ENCODE measurements at places on chromosomes 1 and 21.

DNA sequence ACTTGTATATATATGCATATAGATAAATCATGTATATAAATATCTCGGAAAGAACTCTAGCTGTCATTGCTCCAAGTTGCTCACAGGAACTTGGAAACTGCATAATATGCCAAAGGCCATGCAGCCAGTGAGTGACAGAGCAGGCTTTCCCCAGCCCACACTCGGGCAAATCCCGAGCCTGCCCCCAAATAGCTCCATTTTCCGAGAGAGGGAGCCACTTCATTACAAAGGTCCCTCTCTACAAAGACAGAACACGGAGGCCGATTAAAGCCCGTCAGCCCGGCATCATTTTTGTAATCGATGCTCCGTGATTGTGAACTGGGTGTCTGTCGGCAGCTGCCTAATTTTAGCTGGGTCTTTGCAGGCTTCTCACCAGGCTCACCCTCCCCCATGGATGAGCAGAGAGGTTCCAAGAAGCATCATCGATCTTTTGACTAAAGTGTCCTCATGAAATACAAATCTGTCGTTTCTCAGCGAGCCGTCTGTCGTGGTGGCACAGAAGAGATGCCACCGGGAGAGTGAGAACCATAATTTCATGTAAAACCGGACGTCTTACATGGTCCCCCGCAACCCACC lies 663.9 kb downstream of the PTPRU start:
- DNase-seq = no peak

- no peak for DNase-seq
Measured at GRCh38 chr1:4657244-4657789, 2.9 kb downstream of the AJAP1 start.

DNA sequence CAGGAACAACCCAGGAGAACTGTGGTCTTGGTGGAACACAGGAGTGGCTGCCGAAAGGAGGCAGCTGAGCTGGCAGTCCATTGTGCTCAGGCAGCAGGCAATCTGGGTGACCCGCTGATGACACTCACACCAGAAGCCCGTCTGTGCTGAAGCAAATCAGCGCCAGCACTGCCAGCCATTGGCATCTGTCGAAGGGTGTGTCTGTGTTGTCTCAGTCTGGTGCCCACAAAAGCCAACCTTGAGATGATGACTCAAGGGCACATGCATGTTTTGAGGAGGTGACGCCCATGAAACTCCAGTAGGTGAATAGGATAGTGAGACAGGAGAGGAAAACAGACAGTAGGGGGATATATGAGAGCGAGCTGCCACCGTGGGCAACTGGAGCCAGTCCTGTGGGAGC lies 167.3 kb downstream of the KAZN start:
- no peak for DNase-seq

- no peak for DNase-seq
Measured at GRCh38 chr1:1083416-1084371, 9.6 kb upstream of the RNF223 start.

DNA sequence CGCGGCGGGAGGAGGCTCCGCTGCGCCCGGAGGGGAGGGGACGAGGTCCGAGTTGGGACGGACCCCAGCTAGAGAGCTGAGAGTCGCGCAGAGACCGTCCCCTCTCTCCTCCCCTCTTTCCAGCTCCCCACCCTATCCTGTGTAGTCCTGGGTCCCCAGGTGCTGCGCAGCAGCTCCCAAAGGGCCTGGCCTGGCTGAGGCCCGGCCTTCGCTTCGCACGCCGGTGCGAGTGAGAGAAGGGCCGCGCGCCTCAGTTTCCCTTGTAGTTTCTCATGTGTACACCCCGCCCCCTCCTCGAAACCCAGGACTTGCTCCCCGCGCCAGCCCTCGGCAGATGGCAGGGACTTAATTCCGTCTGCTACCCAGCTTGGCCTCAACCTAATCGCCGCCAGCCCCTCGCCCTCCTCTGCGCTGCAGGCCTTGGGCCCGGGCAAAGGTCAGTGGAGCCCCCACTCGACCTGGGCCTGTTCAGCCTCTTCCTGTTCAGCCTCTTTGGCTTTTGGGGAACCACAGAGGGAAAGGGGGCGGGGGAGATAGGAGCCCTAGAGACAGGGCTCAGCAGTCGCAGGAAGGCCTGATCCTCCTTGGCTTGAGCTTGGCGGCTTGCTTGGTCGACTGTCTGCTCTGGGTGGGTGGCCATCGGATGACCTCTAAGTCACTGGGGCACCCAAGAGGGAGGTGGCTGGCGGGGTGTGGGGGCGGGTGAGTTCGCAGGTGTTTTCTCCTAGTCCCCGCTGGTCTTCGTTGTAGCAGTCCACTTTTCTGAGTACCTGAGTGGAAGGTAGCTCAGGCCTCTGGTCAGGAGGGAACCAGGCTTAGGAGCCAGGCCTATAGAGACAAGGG lies 1.0 kb downstream of the ZNF687 start:
- DNase-seq = no peak

DNA sequence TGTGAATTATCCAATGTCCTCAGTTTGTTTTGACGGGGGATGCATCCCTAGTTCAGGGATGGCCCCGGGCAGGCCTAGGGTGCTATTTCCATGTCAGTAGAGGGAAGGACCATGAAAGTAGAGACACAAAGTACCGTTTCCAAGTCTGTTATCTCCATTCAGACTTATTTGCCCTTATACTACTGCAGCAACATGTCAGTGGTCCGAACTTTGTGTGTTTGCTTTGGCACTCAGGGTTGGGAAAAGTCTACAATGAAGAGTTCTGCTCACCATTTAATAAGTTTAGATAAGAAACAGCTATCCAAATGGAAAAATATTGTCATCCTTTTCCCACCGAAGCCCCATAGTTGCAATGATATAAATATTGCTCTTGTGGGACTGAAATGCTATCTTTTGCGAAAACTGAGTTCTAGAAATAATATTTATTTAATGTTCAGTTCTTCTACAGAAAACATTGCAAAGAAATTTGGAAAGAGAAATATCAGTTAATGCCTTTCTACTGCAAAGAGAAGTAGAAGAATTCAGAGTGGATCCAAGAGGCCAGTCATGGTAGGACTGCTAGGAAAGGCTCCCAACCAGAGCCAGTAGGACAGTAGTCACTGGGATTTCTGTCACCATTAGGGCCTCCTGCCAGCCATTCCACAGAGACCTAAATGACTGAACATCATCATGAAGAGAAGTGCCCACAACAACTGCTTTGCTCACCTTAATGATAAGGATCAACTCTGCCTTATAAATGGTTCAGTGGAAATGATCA lies 11.5 kb upstream of the AGT start:
- DNase-seq = no peak

- DNase-seq = no peak
Measured at GRCh38 chr1:67802565-67802964, 30.7 kb downstream of the GNG12 start.

- DNase-seq = no peak
Measured at GRCh38 chr1:39852214-39852791, 31.0 kb downstream of the TRIT1 start.

GRCh38 chr1:100511058-100511457 lies 26.9 kb upstream of the GPR88 start:
- no peak for DNase-seq

GRCh38 chr1:196655494-196655893 lies 3.7 kb downstream of the CFH start:
- no peak for DNase-seq

GRCh38 chr1:80656014-80656636 lies 1144.6 kb upstream of the ADGRL2 start:
- DNase-seq = no peak

DNA sequence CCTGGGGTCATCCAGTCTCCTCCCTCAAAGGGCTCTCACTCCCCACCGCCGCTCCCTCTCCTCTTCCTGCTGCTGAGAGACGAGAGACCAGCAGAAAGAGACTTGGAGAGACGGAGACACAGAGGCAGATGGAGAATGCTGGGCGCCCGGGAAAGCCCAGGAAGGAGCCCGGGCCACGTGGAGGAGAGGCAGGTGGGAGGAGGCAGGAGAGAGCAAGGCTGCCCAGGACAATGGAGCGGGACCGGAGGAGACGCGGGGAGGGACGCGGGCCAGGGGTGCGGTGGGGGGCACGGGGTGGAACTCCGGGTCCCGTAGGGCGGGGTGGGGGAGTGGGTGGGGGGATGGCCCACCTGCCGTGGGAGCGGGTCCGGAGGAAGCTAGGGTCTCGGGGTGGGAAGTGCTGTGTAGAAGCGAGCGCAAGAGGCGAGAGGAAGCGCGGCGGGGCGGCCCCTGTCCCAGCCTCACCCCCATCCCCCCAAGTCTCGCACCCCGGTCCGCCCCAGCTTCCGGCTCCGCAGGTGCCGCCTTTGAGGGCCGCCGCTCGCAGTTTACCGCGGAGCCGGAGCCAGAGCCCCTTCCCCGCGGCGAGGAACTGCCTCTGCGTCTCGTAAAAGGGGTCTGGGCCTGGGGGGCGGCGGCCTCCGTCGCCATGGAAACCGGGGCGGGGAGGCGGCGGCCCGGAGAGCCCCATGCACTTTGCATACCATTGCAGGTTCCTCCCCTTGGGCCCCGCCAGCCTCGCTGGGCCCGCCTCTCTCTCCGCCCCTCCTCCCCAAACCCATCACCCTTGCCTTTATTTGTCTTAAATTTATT lies 11.7 kb upstream of the EPHA2 start:
- peak; percentile 20 for DNase-seq

GRCh38 chr1:47424336-47424982 lies 8.4 kb downstream of the FOXE3 start:
- DNase-seq = no peak

DNA sequence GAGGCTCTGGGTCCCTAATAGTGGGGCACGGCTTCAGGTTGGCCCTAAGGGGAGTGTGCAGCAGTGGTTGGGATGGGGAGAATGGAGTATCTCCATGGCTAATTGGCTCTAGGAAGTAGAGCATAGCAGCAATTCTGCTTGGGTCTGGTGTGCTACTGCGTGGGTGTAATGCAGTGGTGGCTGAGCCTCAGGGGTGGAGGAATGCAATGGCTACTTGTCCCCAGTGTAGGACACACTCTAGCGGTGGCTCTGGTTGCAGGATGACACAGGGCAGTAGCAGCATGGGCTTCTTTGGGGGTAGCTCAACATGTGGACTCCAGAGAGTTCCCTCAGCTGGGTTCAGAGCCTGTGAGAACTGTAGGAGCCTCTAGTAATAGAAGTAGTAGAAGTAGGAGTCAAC lies 91.2 kb upstream of the FAM78B start:
- DNase-seq = no peak

GRCh38 chr1:151024540-151025146 lies 11.7 kb upstream of the BNIPL start:
- peak; percentile 53 for DNase-seq

- DNase-seq = no peak
Measured at GRCh38 chr1:238652346-238652968, 733.9 kb upstream of the CHRM3 start.

DNA sequence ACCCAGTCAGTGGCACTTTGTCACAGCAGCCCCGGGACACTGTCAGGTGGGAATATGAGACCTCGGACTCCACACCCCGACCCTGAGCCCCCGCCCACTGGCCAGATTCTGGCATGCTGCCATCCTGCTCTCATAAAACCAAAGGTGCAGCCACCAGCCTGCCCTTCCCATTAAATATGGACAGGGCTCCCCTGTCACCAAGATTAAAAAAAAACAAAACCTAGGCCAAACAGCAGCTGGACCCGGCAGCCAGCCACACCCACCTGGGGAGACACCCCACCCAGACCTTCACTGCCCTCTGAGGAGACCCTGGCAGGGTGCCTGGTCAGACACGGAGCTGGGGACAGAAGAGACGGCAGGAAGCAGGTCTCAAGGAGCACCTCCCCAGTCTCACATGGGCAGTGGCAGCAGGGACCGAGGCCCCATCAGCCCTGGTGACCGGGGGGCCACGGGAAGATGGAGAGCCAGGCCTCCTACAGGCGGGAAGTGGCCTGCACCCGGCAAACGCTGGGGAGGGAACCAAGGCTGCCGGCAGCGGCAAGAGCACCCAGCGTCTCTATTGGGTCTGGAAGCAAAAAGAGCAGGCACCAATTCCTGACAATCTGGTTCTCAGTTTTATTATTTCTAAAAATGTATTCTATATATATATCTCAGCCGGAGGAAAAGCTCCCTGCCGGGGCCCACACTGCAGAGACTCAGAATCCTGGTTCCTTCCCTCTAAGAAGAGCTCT lies 61.9 kb downstream of the ACOT7 start:
- DNase-seq = no peak

DNA sequence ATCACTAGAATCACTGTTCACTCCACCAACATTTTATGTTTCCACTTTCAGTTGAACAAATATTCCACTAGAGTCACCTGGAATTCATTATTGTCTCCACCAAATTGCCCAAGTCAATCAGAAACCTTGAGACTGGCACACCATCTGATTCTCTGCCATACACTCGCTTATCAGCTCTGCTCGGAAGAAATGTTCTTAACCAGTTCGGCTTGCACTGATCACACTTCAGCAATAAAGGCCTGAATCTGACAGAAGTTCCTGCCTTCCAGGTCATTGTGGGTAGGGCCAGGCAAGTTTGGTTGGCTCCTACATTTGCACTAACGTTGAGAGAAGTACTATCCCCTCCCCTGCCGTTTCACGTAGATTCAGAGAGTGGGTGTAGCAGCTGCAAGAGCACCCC lies 10.0 kb downstream of the TPM3 start:
- peak; percentile 13 for DNase-seq

DNA sequence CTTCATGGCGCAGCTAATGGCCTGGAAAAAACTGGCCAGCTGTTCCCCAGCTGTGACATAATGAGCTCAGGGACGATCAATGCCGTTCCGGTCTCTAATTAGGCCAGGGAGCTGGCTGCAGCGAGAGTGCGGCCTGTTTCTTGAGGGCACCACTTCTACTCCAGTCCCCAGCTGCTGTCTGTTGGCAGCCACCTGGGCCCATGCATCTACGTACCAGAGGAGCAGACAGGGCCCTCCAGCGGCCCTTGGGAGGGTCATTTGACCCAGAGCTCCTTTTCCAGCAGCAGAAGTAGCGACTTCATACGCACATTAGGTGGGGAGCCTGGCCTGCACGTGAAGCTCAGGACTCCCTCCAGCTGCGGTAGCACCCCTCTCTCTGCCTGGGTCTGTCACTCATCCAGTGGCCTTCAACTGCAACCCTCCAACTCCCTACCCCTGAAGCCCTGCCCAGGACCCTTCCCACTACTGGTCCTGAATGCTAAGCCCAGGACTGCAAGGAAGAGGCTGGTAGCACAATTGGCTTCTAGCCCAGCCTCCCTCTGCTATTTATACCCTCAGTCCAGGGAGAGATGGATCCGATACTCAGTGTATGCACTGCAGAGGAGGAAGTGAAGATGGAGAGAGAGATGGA lies 9.1 kb upstream of the GPR61 start:
- no peak for DNase-seq

GRCh38 chr1:205983925-205984725 lies 19.1 kb downstream of the RAB7B start:
- no peak for DNase-seq

DNA sequence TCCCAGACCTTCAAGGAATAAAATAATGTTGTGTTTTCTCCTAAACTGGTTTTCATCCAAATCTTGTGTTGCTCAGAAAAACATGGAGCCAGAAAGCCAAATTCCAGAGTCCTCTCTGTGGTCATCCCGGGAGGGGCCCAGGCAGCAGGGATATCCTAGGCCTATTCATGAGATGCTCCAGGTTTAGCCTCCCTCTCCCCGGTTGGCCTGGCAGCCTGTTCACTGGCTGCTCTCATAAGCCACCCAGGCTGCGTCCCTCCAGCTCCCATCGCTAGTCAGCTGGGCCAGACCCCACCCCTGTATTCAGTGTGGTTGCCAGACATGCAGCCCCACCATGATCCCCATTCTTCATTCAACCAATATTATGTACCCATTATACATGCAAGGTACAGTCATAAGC lies 113.4 kb upstream of the F3 start:
- no peak for DNase-seq

All from activated naive CD4-positive, alpha-beta T cell (primary cell).